T-helper 9 cell (primary cell): ENCODE measurements at places on chromosomes 5 and 9.

GRCh38 chr5:170142196-170142595 is 36.5 kb downstream of the FOXI1 start:
- DNase-seq, result no peak

GRCh38 chr9:108245901-108246300 is 609.9 kb downstream of the ACTL7B start:
- no peak for DNase-seq

GRCh38 chr5:74028406-74028805 is 402.4 kb downstream of the ARHGEF28 start:
- DNase-seq, result no peak

DNA sequence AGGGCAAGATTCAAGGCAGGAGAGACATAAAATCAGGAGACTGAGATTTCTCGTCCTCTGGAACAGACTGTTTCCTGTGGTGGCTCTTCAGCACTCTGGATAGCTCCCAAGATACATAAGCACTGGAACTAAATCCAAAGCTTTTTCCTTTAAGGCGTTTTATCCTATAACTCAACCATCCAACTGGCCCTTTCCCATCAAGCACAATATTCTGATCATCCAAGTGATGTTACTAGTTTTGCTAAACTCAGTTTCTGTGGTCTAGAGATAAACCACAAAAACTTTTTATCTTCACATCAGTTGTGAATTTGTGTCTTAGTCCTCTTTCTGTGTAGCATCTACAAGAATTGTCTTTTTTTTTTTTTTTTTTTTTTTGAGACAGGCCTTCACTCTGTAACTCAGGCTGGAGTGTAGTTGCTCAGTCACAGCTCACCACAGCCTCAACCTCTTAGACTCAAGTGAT is 299.4 kb downstream of the COX7C start:
- no peak for DNase-seq

DNA sequence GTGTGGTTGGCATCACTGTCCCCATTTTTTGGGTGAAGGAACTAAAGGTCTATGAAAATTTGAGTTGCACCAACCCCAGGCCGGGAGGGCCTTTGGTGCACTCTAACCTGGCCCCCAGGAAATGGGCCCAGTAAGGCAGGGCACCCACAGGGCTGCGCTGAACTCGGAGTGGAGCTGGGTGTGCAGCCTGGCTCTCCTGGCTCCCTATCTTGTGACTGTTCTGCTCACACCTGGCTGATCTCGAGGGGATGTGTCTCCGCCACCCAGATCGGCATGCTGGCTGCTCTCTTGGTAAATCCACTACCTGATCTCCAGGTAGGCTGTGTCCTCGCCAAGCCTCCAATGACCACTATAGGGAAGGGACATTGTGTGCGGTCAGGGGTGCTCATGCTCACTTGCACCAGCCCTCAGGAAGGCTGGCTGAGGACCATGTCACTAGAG is 259.8 kb downstream of the NSG2 start:
- DNase-seq, result no peak

GRCh38 chr9:23542438-23542837 is 283.6 kb downstream of the ELAVL2 start:
- DNase-seq, result no peak

GRCh38 chr5:178436326-178436940 is 153.8 kb downstream of the COL23A1 start:
- no peak for DNase-seq

DNA sequence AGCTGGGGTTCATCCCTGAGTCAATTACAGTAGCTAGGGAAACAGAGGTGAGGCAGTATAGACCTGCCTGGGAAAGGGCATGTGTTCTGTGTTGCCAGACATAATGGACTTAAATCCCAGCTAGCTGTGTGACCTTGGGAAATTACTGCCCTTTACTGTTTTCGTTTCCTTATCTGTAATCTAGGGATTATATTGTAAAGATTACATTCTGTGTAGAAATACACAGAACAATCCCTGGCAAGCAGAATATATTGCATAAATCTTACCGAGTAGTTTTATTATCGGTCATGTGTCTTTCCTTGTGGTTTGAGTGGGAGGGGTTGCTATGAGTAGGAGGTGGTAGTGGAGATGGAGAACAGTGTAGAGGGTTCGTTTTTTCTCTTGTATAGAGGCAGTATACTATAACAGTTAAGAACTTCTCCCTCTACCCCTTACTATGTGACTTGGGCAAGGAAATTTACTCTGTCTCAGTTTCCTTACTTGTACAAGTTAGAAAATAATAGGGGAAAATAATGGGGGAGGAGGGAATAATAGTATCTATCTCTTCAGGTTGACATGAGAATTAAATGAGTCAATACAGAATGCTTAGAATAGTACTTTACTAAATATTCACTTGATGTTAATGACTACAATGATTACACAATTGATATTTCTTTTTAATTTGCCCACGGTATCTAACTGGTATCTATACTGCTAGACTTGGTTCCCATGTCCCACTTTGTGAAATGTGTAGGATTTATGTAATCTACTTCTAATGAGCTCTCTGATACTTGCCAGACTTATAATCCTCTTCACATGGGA is 7.1 kb upstream of the DMXL1 start:
- DNase-seq, result no peak

GRCh38 chr9:107593224-107593870 is 103.8 kb upstream of the KLF4 start:
- no peak for DNase-seq

DNA sequence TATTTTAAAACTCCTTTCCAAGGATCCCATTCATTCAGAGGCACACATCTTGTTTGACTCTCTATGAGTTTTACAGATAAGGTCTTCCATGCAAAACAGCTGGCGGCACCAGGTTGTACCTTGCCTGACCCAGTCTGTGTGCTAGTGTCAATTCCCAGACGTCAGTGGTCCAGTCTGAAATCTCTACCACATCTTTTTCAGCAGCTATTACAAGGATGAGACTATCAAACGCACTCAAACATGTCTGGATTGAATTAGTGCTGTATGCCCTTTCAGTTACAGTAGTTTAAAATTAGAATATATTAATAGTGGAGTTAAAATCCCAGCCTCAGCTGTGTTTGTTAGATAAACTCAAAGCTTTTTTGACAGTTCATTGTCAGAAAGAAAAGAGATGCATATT is 11.7 kb downstream of the CDC14B start:
- no peak for DNase-seq

GRCh38 chr9:134361843-134362414 is 35.7 kb downstream of the RXRA start:
- no peak for DNase-seq

- DNase-seq, result no peak
These were observed 45.3 kb downstream of the CERT1 start for GRCh38 chr5:75466006-75466716.

DNA sequence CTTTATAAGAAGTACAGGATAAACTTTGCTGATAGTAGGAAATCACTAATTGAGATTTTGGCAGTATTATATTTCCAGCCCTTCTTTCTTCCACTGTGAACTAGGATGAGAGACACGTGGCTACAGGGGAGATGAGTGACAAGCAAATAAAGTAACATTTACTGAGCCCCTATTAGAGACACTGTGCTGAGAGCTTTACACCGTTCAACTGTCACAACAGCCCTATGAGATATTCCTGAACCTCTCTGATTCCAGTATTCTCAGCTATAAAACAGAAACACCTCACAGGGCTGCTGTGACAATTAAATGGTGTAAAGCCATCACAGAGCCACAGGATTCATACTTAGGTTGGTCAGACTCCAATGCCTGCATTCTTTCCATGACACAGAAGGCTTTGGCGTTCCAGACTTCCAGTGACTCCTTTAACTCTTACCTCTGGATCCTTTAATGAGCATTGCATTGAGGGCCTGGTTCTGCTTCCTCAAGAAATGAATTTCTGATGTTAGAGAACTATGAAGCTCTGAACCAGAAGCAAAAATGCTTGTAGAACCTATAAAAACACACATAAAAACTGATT is 169.0 kb downstream of the CDK5RAP2 start:
- DNase-seq, result no peak

- DNase-seq, result no peak
These were observed 194.2 kb downstream of the TENT4A start for GRCh38 chr5:6907320-6907918.

GRCh38 chr5:163963881-163964280 is 458.5 kb downstream of the MAT2B start:
- DNase-seq, result no peak

GRCh38 chr9:100602342-100602801 is 24.5 kb downstream of the CAVIN4 start:
- no peak for DNase-seq

GRCh38 chr5:95735406-95735805 is 4.3 kb downstream of the RHOBTB3 start:
- no peak for DNase-seq

DNA sequence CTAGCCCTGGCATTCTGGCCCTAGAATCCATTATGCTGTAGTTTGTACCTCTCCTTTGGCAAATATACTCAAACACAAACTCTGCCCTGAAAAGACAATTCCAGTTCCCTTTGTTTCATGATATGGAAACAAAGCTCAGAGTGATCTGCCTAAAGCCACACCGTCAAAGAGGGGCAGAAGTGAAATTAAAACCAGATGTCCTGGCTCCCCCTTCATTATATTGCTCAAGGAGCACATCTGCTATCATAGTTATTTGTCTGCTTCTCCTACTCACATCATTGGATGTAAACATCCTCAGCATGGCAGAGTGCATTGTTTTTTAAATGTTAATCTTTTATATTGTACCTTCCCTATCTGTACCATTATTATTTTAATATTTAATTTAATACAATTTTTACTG is 266.7 kb upstream of the SMARCA2 start:
- DNase-seq, result no peak

GRCh38 chr9:76600007-76600615 is 141.1 kb downstream of the GCNT1 start:
- DNase-seq, result no peak

- no peak for DNase-seq
These were observed 711.7 kb upstream of the EDIL3 start for GRCh38 chr5:85096421-85096820.

GRCh38 chr9:83708515-83709158 is 879 bp upstream of the UBQLN1 start:
- DNase-seq, result peak; percentile 32

GRCh38 chr9:109856785-109857184 is 76.8 kb downstream of the PALM2AKAP2 start:
- no peak for DNase-seq

DNA sequence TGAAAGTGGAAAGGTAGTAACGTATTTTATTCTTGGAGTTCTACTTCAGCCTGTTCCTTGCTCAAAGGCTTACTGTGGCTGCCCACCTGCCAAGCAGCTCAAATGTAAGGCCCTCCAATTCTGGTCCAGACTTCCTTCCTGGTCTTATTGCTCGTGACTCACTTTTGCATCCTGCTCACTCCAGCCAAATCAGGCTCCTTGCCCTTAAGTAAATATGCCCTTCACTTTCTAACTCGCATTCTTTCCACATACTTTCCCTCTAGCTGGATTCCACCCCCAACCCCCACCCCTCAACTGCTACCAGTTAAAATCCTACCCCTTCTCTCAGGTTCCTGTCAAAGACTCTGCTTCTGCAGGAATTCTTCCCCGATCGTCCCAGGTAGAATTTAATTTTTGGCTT is 96.6 kb downstream of the GALNT10 start:
- DNase-seq, result no peak

- DNase-seq, result no peak
These were observed 2.5 kb downstream of the TJP2 start for GRCh38 chr9:69176471-69177171.

DNA sequence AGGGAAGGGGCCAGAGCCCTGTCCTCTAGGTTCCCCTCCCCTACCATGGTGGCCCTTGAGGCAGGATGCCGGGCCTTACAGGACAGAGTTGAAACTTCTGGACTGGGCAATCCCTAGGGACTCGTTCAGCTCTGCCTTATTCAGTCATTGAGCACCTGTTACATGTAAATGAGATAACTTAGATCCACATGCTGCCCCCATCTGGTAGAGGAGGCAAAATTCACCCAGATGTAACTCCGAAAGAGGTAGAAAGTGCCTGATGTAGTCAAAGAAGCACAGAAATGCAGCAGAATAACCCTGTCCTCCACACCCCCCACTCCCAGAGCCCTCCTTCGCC is 1.5 kb downstream of the GGTA1 start:
- no peak for DNase-seq

DNA sequence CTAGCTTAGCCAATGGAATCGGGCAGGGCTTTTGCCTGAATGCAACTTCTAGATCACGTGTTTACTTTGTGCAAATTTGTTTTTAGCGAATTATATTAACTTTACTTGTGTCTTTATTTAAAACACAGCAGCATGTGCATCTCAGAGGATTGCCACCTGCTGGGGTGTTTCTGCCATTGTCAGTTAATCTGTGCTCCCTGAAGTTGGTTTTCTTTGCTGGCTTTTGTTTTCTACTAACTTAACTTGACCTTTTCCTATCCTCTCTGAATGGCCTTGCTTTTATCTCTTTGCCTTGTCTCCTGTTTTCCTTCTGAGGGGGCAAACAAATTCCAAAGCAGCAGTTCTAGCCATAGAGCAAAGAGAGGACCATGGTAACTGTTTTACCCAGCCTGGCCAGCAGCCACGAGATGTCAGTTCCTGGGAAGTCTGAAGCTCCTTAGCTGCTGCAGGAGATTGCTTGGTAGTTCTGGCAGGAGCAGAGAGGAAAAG is 67.6 kb downstream of the ARHGEF28 start:
- DNase-seq, result no peak

DNA sequence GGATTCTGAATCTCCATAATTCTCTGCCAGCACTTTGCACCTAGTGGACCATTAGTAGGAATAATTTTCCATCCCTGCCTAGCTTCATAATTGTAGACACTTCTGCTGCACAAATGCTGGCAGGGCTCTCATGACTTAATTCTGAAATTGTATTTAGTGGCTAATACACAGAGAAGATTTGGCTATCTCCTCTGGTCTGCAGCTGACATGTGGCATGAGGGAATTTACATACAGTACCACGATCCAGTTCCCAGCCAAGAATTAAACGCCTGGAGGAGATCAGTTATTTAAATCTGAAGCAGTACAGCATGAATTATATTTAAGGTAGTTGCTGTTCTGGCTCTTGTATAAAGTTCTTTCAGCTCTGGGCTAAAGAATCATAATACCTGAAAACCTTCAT is 46.5 kb downstream of the IQGAP2 start:
- no peak for DNase-seq

GRCh38 chr5:177606071-177607051 is 6.4 kb downstream of the B4GALT7 start:
- DNase-seq, result no peak

- no peak for DNase-seq
These were observed 394.0 kb upstream of the KLF4 start for GRCh38 chr9:107883496-107884124.
